Activated CD4-positive, alpha-beta T cell treated with anti-CD3 and anti-CD28 coated beads, Interleukin-2, amount 10 ng/mL, durations not matched to agents 24 days and 14 days (primary cell): ENCODE measurements at places on chromosomes 3 and 15.

DNA sequence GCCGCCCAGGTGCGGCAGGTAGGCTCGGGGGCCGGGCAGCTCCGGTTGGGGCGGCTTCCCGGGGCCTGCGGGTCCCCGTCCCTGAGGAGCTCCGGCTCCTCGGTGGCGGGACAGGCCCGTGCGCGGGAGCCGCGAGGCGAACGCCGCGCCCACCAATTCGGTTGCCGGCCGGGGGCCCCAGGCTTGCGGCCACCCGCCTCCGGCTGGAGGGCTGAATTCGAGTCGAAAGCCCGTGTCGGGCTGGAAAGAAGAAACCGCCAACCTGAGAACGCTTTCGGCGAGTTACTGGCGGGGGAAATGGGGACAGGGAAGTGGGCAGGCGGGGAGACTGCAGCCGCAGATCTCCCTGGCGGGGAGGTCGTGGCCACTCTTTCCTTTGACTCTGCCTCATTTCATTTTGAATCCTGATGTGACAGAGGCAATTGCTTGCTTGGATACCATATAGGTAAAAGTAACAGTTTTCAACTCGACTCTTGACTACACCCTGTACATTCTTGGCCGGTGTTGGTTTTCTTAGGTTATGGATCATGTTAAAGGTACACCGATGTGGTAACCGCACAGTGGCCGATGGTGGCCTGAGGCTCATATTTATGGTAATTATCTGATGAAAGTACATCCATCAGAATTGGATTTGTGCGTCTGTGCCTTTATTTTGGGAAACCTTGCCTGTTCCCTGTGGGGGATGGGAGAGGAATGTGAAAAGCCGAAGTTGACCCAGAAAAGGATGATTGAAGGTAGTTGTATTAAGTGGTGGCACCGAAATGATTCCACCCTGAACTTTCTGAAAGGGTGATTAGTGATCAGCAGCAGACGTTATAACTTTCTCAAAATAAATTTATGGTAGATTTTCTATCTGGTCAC lies 1.7 kb downstream of the B3GNT5 start:
- peak; percentile 73 for DNase-seq

DNA sequence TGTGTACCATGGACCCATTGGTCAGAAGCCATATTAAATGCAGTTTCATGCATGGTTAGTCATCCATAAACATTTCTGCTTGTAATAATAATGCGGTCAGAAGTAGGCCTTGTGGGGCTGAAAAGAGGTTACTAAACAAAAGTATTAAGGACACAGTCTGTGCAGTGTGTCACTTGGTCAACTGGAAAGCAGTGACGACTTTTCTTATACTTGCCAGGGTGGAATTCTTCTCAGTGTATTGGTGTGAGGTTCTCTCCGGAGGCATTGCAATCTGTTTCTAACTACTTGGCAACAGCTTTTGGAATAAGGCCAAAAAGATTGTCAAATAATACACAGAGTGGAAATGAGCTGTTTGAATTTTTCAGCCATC lies 46.8 kb downstream of the CHL1 start:
- DNase-seq: no peak

- DNase-seq: no peak
Observed at GRCh38 chr3:34851137-34851536, 788.2 kb upstream of the ARPP21 start.

DNA sequence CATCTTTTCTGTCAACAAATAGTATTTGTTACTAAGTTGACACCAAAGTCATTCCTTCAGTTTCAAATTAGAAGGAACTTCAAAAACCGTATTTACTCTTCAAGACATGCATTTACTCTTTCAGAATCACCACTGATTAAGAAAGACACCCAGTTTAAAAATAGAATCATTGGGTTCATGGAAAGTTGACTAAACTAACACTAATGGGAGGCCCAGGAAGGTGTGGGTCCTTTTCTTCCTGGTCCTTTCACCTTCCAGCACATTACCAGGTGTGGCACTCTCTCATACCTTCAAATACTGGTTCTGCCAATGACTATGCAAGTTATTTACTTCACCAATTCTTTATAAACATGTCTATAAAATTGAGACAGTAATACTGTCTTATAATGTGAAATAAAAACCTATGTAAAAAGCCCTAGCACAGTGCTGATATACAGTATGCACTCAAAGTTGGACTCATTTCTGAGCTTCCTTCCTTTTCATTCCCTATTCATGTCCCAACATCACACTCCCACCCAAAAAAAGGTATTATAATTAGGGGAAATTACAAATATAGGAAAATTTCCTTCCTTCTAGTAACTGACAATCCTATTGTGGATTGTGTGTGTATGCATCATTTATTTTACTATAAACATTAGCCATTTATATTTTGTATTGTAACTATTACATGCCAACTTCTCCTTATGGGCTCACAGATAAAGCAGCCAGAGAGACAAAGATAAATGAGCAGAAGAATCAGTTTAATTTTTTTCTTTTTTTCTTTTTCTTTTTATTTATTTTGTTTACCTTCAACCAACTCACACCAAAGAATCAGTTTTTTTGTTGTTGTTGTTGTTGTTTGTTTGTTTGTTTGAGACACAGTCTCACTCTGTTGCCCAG lies 48.9 kb downstream of the LRRFIP2 start:
- no peak for DNase-seq

- no peak for DNase-seq
Observed at GRCh38 chr3:184739594-184740505, 28.0 kb upstream of the MAGEF1 start.

DNA sequence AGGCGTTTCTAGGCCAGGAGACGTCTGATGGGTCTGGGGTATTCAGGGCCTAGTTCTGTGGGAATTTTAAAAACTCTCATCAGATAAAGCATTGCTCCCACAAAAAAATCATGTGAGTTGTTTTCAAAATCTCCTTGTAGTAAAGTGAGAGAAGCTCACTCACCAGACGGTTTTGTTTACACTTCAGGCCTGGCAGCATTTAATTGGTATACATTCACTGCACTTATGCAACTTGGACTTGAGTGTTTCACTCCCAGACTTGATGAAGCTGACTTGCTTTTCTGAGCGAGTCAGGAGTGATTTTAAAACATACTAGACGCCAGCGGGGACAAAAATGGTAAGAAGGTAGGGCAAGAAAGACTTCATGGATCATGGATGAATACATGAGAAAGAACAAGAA lies 75.2 kb downstream of the SLCO3A1 start:
- DNase-seq: no peak

GRCh38 chr3:16300881-16301359 lies 35.9 kb downstream of the OXNAD1 start:
- peak; percentile 90 for DNase-seq

DNA sequence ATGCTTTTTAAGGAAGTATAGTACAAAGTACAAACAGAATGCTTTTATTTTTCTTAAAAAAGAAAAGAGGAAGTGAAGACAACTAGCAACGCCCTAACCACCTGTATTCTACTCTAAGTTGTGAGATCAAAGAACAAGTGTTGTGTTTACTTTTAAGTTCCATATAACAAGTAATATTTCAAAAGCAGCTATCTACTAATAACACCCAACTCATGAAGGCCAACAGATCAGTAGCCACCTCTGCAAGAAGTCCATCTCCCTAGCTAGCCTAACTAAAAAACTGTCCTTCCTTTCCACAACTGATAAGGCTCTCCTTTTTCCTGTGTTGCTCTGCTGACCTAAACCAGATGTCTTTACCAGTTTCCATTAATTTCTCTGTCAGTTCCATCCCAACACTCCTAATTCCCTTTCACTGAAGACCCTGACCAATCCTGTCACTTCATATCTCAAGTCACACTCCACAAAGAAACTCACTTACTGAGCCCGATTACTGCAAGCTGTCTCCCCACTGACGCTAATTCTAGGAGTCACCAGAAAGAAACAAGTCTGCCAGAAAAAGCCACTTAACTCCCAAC lies 26.9 kb downstream of the PHC3 start:
- DNase-seq: no peak

GRCh38 chr3:63809607-63810006 lies 9.5 kb upstream of the C3orf49 start:
- DNase-seq: no peak

GRCh38 chr3:186075489-186075888 lies 33.4 kb downstream of the ETV5 start:
- no peak for DNase-seq

GRCh38 chr3:171396048-171396447 lies 64.2 kb downstream of the TNIK start:
- DNase-seq: no peak

DNA sequence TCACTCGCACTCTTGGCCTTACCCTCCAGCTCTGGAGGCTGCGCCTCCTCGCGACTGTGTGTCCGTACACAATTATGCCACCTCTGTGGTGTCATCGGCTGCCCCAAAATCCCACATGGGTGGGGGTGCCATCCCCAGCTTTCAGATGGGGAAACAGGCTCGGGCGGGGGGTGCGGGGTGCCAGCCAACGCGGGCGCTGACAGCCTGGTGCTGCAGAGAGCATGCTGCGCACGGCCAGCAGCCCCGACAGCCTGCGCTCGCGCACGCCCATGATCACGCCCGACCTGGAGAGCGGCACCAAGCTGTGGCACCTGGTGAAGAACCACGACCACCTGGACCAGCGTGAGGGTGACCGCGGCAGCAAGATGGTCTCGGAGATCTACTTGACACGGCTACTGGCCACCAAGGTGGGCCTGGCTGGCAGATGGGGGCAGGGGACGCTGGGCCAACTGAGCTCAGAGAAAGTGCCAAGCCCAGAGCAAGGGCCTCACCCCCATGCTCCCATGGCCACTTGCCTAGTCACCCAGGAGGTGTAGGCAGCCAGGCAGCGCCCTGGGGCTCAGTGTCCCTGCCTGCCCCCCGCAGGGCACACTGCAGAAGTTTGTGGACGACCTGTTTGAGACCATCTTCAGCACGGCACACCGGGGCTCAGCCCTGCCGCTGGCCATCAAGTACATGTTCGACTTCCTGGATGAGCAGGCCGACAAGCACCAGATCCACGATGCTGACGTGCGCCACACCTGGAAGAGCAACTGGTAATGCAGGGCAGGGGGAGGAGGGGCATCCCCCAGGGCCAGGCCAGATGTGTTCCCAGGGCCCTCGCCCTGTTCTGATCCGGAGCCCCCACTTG lies 47.0 kb downstream of the PLXNA1 start:
- DNase-seq: no peak

GRCh38 chr15:78944202-78944625 lies 632 bp downstream of the CTSH start:
- DNase-seq: no peak

DNA sequence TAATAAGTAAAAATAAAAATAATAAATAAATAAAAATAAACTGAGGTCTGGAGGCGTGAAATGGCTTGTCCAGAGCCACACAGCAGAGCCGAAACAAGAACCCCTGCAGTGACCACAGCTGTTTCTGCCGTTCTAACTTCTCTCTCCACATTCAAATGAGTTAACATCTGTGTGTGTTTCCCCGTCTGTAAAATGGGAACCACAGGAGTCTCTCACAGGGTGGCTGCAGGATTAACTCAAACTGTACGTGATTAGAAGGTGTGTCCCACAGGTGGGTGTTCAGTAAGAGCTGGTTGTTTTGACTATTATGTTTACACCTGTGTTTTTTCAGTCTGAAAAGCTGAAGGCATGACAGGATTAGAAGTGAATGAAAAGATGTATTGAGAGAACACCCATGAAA lies 27.0 kb upstream of the MUC4 start:
- no peak for DNase-seq

DNA sequence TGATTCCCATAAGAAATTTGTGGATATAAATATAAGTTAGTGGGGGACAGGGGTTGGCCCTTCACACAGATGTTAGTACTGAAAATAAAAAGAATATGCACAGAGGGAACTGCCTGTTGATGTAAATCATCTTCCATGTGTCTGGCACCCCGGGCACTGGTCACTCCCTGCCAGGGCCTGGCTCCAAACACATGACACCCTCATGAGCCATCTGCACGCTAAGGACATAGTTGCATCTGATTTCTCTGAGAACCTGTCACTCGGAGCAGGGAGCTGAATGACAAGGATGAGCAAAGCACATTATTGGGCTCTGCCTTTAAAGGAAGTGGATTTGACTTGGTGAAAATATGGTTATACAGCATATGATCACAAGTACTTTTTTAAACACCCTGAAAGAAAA lies 66.2 kb upstream of the TSC22D2 start:
- no peak for DNase-seq

DNA sequence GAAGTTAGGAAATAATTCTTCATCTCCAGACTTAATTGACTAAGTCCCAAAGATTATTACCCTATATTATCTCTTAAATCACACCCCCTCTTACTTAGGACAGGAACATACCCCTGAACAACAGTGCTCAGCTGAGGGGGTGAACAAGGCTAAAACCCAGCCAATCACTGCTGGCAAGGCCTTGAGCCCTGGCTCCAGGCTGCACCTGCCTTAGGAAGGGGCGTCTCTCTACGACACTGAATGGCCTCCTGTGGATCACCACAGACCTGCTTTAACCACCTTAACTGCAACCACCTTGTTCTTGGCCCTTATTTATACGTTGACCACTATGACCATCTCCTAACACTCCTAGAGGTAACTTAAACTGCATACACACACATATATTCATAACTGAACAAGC lies 267.4 kb upstream of the THBS1 start:
- no peak for DNase-seq

GRCh38 chr3:69143612-69144011 lies 21.2 kb upstream of the LMOD3 start:
- DNase-seq: no peak

DNA sequence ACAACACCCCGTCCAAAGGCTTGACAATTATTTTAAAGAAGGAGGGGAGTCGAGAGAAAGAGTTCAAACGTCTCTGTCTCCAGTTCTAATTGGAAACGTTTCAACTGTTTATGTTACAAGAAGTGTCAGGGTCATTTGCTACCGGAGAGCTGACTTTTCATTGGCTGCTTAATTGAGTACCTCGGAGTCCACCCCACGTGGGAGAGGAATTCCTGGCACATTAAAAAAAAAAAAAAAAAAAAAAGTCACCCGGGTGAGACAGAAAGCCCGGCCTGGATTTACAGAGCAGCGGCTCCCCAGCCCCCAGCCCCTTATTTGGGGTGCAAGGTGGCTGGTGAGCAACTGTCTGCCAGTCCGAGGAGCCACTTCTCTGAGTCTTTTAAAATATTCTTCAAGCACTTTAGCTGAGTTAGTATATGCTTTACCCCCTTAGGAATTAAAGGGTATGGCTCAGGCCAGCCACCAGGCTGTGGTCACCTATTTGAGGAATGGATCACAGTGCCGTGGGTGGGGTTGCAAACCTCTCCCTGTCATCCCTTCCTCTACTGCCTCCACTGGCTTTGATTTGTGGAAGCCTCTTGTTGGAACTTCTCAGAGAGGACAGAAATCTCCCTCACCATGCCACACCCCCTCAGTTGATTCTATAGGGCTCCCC lies 3.9 kb upstream of the TLE3 start:
- no peak for DNase-seq

DNA sequence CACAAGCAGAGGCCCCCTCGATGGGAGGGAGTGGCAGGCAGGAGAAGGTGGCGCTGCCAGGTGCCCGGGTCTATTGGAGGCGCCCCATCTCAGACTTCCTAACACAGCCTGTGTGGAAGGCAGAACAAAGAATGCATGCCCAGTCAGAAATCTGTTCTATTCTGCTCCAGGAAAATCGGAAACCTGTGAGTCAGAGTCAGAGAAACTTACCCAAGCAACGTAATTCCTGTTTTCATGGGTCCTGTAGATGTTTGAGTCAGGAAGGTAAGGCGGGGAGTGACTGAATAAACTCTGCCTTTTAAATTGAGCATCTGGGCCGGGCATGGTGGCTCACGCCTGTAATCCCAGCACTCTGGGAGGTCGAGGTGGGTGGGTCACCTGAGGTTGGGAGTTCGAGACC lies 13.7 kb downstream of the MAP6D1 start:
- DNase-seq: no peak

- DNase-seq: peak; percentile 57
Observed at GRCh38 chr3:71616571-71617021, 33.1 kb upstream of the FOXP1 start.

- DNase-seq: no peak
Observed at GRCh38 chr3:177894081-177894728, 642.0 kb upstream of the KCNMB2 start.

- no peak for DNase-seq
Observed at GRCh38 chr15:40342416-40343320, 1.9 kb upstream of the CCDC9B start.
